Lower lobe of right lung (tissue), 2 donors: ENCODE measurements at places on chromosomes 6 and 20.

GRCh38 chr6:31270788-31271640, 878 bp downstream of the HLA-C start:
- peak; percentile 81 for DNase-seq

GRCh38 chr20:20941468-20941889, 164.7 kb downstream of the LINC00237 start:
- DNase-seq = no peak

GRCh38 chr6:118668761-118669385, 17.5 kb upstream of the CEP85L start:
- DNase-seq = no peak

GRCh38 chr20:20201124-20201523, 148.8 kb downstream of the CFAP61 start:
- no peak for DNase-seq

DNA sequence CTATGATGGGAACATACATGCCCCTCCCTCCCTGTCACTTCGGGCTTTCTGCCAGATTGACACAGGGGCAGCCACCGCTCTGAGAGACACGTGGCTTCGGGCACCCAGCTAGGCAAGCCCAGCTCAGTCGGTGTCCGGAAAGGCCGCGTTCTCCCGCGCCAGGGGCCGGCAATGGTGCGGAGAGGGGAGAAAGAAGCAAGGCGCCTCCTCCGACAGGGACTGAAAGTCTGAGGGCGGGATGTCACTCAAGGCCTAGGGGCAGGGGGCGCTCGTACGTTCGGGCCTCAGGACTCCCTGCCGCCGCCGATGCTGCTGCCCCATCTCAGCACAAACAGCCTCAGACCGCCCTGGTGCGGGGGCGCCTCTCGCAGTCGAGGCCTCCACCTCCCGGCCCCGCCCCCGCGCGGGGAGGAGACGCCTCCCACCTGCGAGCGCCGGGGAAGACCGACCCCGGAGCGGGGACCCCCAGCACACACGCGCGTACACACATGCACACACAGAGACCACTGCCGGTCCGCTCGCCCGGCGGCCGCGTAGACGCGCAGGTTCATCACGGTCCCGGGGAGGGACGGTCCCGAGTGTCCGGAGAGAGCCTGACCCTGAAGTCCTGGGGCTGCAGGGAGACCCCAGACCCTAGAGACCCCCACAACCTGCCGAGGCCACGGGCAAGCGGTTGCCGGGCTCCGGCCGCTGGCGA, 1.9 kb downstream of the GRM4 start:
- DNase-seq = no peak

- DNase-seq = no peak
Observed at GRCh38 chr20:53201588-53201987, 229.4 kb downstream of the TSHZ2 start.

DNA sequence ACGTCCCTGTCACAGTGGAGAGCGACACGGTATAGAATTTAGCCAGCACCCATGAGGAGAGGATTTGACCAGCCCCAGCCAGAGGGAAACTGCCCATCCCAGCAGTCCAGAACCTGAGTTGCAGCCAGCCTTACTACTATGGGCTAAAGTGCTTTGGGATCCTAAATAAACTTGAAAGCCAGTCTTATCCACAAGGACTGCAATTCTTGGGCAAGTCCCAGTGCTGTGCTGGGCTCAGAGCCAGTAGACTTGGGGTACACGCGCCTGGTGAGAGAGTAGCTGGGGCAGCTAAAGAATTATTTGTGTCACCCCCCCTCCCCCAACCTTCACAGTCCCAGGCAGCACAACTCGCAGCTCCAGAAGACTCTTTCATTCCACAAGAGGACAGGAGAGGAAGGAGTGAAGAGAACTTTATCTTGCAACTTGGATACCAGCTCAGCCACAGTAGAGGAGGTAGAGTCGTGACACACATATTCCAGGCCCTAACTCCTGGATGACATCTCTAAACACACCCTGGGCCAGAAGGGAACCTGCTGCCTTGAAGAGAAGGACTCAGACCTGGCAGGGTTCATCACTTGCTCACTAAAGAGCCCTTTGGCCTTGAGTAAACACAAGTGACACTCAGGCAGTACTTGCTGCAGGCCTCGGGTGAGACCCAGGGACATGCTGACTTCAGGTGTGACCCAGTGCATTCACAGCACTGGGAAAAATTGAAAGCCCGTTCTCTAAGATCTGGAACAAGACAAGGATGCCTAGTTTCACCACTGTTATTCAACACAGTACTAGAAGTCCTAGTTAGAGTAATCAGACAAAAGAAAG, 100.3 kb downstream of the REV3L start:
- DNase-seq = peak; percentile 49

DNA sequence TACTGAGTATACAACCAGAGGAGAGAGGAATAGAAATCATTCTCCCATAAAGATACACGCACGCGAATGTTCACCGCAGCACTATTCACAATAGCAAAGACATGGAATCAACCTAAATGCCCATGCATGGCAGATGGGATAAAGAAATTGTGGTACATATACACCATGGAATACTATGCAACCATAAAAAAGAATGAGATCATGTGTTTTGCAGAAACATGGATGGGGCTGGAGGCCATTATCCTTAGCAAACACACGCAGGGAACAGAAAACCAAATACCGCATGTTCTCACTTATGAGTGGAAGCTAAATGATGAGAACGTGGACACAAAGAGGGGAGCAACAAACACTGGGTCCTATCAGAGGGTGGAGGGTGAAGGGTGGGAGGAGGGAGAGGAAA, 3.4 kb downstream of the SERPINB6 start:
- no peak for DNase-seq

GRCh38 chr6:46104209-46104608, 25.6 kb upstream of the ENPP4 start:
- no peak for DNase-seq

- no peak for DNase-seq
Observed at GRCh38 chr6:159691133-159691962, 1.7 kb downstream of the SOD2 start.

DNA sequence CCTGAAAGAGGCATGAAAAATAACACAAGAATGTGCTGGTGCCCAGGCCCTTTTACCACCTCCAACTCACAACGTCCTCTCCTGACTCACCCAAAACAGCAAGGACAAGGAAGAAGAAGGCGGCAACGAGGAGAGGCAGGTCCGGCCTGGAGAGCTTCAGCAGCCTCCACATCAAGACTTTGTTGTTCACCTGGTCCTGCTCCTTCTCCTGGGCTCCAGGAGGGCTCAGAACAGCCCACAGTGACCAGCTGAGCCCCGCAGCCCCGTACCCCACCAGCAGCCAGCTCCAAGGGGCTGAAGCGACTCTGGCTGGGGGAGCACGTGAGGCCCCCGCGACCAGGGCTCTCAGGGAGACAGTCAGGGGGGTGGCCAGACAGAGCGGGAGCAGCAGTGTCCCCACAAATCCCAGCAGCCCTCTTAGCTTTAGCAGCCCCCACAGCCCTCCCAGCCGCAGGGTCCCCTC, 857 bp downstream of the TAP2 start:
- no peak for DNase-seq

- DNase-seq = peak; percentile 92
Observed at GRCh38 chr20:5072756-5073659, 46.8 kb downstream of the PCNA start.

- DNase-seq = no peak
Observed at GRCh38 chr20:37420610-37421009, 74.7 kb downstream of the SRC start.

GRCh38 chr6:169074526-169074925, 179.1 kb downstream of the THBS2 start:
- DNase-seq = no peak

DNA sequence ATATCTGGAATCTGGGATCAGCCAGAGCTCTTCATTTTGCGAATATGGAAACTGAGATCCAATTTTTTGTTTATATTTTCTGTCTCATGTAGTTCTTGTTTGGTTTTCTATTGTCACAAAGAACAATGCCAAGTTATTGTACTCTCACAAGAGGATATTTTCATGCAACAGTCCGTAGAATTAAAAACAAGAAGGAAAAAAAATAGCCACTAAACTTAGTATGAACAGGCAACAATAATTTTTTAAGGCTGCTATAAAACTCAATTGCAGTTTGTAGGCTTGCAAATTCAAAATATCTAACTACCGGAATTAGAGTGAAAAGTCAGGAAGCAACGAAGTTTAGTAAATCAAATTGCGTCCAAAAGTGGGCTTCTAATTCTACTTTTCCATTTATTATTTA, 1.2 kb downstream of the POPDC3 start:
- DNase-seq = no peak

DNA sequence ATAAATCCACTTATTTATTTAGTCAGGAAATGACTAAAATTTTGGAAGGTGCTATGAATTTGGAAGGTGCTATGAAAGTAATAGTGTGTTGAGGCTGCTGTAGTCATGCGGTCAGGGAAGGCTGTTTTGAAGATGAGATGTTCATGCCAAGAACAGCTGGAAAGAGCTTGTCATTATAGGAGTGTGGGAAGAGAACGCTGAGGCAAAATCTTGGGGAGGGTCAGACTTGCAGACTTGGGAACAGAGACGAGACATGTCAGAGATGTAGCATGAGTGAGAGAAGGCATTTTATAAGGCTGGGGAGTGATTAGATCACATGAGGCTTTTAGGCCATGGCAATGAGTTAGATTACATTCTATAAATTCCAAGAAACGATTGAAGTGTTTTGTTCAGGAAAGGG, 124.0 kb upstream of the B3GAT2 start:
- DNase-seq = no peak

DNA sequence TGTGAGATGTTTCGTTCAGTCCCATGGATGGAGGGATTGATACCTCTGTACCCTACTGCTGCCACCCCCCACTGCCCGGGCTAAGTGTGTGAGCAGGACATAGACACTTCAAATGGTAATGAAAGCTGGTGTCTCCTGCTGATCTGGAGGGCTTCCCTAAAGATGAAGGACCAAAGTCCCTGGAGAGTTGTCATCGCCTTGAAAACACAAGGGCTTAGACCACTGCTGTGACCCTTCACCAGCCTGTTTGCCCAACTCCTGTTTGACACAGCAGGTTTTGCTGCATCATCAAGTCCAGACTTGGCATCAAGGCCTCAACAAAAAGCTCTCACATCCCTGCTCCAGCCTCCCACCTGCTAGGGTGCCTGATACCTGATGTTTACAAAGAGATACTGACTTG, 57.9 kb upstream of the FAM8A1 start:
- no peak for DNase-seq

GRCh38 chr6:37171201-37171969, 1.4 kb downstream of the PIM1 start:
- peak; percentile 66 for DNase-seq

- DNase-seq = no peak
Observed at GRCh38 chr6:108080010-108080780, 5.7 kb upstream of the OSTM1 start.

GRCh38 chr6:109269953-109270517, 112.2 kb downstream of the CD164 start:
- DNase-seq = no peak

GRCh38 chr6:109441069-109441816, 719 bp downstream of the SMPD2 start:
- DNase-seq = peak; percentile 76

- no peak for DNase-seq
Observed at GRCh38 chr20:59039233-59039632, 3.4 kb downstream of the PRELID3B start.

- no peak for DNase-seq
Observed at GRCh38 chr6:112886415-112886814, 539.3 kb downstream of the RFPL4B start.

DNA sequence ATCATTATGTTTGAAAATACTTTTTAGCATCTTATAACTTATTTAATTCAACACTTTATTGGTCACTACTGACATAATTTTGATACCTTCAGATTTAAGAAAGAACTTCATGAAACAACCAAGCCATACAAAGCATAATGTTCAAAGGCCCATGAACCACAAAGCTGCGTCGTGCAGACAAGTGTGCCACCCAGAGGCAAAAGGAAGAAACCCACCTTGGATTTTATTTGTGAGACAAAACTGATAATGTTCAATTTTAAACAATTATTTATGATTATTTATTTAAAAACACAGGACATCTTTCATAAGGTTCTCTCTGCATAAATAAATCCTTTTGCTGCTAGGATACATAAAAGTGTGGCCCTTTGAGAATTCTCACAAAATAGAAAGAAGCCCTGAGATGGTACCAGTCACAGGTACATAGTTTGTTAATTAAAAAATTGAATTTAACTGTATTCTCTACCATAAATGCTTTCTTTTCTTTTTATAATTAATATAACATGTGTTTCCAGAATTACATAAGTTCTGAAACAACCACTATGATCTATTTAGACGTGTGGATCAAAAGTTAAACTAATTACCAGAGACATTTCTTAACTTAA, 143.7 kb downstream of the RALGAPA2 start:
- DNase-seq = no peak

- no peak for DNase-seq
Observed at GRCh38 chr6:89387516-89388201, 24.4 kb downstream of the RRAGD start.

DNA sequence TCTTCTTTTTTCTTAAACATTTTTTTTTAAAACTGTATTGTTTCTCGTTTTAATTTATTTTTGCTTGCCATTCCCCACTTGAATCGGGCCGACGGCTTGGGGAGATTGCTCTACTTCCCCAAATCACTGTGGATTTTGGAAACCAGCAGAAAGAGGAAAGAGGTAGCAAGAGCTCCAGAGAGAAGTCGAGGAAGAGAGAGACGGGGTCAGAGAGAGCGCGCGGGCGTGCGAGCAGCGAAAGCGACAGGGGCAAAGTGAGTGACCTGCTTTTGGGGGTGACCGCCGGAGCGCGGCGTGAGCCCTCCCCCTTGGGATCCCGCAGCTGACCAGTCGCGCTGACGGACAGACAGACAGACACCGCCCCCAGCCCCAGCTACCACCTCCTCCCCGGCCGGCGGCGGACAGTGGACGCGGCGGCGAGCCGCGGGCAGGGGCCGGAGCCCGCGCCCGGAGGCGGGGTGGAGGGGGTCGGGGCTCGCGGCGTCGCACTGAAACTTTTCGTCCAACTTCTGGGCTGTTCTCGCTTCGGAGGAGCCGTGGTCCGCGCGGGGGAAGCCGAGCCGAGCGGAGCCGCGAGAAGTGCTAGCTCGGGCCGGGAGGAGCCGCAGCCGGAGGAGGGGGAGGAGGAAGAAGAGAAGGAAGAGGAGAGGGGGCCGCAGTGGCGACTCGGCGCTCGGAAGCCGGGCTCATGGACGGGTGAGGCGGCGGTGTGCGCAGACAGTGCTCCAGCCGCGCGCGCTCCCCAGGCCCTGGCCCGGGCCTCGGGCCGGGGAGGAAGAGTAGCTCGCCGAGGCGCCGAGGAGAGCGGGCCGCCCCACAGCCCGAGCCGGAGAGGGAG, 580 bp downstream of the VEGFA start:
- peak; percentile 85 for DNase-seq

GRCh38 chr6:88650029-88650619, 313.3 kb downstream of the RNGTT start:
- DNase-seq = no peak

GRCh38 chr20:38202982-38203293, 37.9 kb upstream of the TGM2 start:
- no peak for DNase-seq
